Hair follicle dermal papilla cell (primary cell): ENCODE measurements at places on chromosomes 11 and 22. TPM values are rescaled to one million over a fixed set of nuclear protein-coding genes. Genes with fewer than 3 reads are reported as not detected.

Gene FXYD2
- not detected in 2 replicates for total RNA-seq

Gene OR5A2
- not detected in 2 replicates for total RNA-seq

Gene SMIM35
- total RNA-seq: not detected in 2 replicates

Gene GPR83
- total RNA-seq: 0.16 TPM in 1 of 2 replicates, not detected in the other

Gene CCND1
- total RNA-seq: 179 and 332 TPM in 2 replicates

Gene ARRB1
- total RNA-seq: 14.7 and 20.0 TPM in 2 replicates
